ENCODE measurements at places on chromosomes 7 and 10.

DNA sequence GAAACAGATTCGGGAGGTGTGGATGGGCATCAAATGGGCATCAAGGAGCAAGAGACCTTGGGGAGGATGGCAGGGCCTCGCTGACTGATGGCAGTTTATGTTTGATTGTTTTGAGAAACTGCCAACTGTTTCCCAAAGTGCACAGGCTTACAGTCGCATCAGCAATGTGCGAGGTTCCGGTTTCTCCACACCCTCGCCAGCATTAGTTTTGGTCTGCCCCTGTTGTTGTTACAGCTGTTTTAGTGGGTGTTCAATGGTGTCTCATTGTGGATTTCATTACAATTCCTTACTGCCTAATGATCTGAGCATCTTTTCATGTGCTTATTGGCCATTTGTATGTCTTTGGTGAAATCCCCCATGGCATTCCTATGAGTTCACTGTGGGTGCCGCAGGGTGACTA is 24.4 kb downstream of the AKR1E2 start:
- no peak overlapping the region for H3K4me3 ChIP-seq
- peak overlapping the region; percentile 64 for H3K27ac ChIP-seq

DNA sequence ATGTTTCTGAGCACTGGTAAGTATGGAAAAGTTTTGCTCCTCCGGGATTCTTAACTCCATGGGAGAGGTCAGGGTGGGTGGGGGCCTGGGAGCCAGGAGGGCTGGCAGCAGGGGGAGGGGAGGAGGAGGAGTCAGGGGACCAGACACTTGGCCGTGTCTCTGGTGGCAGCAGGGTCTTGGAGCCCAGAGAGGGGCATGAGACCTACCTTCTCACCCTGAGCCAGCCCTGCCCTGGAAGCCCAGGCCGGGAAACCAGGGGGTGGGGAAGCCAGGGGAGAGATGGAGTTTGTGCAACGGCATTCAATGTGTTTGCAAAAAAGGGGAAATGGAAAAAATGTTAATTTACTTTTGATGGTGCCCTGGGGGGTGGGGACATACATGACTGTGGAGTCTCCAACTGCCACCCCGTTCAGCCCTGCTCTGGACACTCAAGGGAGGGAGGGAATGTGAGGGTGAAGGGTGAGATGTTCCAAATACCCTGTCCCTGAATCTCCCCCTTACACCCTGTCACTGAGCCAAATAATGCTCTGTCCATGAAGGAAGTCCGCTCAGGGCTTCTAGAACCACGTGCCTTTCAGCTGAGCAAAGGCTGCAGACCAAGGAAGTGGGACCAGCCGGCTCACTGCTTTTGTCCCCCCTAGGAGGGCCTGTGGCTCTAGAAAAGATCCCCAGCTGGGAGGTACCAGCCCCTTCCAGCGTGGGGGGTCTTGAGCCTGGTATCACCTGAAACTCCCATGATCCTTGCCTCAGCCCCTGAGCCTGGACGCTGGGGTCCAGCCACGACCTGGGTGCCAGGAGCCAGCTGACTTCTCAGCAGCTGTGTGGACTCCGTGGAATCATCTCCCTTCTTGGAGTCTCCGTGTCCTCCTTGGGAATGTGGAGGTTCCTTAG is 48.3 kb downstream of the TMEM270 start:
- H3K4me3 ChIP-seq, result no peak overlapping the region
- no peaks in the 10 kb centered on the region for H3K36me3 ChIP-seq
- H3K27ac ChIP-seq, result no peak overlapping the region
- H3K4me1 ChIP-seq, result peaks cover 24% of the 10 kb centered on the region

DNA sequence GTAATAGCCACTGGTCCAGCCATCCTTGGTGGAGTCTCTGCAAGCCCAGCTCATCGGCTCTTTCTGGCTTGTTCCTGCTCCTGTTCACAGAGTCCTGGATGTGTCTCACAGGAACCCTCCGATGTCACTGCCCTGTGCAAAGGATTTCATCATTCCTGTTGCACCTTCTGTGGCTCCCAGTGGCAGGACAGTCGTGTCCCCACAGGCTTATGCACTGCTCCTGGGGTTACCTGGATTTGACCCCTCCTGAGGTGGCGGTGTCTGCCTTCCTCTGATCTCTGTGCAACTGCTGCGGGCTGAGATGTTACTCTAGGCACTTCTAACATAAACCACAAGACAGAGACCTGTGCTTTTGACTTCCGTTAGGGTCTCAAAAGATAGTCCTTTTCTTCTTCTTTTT is 30.6 kb downstream of the APBB1IP start:
- no peaks in the 10 kb centered on the region for H3K27me3 ChIP-seq
- H3K4me3 ChIP-seq, result no peak overlapping the region
- H3K27ac ChIP-seq, result no peak overlapping the region

DNA sequence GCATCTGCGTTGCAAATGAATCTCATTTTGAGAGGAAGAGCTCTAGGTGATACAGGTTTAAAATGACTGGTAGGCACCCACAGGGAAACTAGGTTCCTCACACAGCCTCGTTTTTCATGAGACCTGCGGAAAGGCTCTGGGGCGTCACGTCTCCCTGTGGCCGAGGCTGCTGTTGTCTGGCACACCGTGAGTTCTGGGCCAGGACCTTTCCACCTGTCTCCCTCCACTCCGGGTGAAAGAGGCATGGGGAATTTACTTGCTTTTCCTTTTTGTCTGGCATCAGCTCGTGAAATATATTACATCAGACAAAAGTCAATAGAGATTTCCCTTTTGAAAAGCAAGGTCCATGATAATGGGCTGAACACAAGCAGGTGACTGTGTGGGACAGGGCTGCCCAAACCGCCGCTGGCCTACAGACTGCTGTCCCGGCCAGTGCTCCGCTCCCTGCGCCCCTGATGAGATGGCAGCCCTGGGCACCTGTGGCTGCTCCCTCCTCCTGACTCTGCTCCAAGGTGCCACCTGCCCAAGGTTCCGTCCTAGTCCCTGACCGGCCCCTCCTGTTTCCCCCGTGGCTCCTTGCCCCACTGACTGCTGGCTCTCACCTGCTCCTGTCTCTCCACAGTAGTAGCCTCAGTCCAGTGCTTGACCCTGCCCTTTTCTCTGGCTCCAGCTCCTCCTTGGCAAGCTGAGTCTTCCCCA is 109.6 kb downstream of the NKX6-2 start:
- no peak for ATAC-seq
- no peaks in the 10 kb centered on the region for H3K27me3 ChIP-seq
- no peak overlapping the region for H3K27ac ChIP-seq
- peaks cover 10% of the 10 kb centered on the region for H3K36me3 ChIP-seq

DNA sequence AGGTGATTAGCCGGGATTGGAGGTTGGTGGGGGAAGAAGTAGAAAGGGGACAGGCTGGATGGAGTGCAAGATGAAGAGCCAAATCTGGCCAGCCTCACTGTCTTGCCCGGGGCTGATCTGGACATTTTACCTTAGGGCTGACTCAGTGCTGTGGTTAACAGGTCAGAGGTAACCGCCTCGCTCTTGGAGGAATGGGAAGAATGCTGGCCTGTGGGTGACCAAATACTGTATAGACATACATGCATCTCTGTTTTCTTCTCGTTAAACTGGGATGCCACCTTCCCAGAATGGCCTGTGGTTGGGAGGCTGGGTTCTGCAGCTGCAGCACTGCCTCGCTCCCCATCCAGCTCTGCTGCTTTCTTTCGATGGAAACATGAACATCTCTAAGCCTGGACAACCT is 120.0 kb downstream of the SEC23IP start:
- H3K36me3 ChIP-seq, result no peaks in the 10 kb centered on the region
- peaks cover 39% of the 10 kb centered on the region for H3K27me3 ChIP-seq
- H3K4me1 ChIP-seq, result no peaks in the 10 kb centered on the region
- H3K27ac ChIP-seq, result no peak overlapping the region
- no peak overlapping the region for H3K4me3 ChIP-seq

DNA sequence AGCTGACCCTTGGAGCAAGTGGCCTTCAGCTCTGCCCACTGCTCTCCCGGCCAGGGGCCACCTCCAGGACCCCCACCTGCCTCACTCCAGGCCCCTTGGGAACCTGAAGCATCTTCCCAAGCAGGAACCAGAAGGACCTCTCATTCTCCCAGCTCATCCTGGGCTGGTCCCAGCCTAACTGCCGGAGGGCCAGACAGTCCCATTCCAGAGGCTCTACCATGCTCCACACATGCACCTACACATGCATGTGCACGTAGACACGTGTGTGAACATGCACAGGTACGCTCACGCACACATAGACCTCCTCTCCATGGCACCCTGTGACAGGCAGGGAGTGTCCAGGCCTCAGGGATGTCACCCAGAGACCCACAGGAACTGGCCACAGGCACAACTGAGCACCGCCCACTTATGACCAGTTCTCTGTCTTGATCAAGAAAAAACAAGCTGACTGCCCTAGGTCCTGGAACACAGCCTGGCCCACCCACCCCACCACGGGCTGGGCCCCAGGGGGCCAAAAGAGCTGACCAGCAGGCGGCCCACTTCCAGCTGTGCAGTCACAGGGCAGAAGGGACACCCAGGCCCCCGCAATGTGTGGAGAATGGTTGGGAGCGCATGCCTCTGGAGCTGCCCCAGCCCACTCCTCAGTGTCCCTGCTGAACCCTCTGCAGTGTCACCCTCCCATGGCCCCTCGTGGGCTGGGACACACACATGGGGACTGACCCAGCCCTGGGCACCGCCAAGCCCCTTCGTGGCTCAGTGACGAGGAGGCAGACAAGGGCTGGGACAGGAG is 43.4 kb downstream of the CAMK2B start:
- ATAC-seq, result no peak
- H3K27ac ChIP-seq, result no peak overlapping the region
- no peaks in the 10 kb centered on the region for H3K27me3 ChIP-seq
- no peaks in the 10 kb centered on the region for H3K4me1 ChIP-seq

DNA sequence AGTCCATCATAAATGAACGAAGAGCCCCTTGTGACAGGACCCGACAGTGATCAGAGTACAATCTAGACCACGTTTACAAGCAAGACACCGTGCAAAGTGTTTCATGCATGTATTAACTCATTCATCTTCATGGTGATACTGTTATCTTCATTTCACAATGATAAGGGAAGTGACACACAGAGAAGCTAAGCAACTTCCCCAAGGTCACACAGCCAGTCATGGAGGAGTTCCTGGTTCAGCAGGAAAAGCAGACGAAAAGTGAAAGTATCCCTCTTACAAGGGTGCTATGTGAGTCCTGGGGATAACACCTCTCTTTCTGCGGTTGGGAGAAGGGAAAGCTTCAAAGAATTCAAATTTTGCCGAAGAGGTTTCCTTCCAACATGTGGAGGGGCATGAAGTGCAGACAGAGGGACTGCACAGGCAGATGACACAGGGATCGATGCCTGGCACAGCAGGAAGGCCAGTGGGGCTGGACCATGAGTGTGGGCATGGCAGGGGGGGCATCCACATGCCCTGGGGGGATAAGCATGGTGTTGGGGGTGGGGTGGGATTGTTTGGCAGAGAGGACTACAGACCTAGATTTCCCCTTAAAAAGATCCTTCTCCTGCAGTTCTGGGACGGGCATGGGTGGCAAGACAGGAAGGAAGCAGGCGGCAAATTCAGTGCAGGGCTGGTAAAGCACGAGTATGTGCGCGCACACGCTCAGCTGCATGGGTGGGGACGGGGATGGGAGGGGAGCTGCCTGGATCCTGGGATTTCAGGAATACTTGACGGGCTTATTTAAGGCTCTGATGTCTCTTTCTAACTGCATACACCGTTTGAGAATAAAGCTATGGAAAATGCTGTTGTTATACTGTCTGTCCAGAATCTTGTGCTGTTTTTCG is 33.5 kb upstream of the DDC start:
- no peaks in the 10 kb centered on the region for H3K36me3 ChIP-seq
- no peaks in the 10 kb centered on the region for H3K27me3 ChIP-seq
- H3K27ac ChIP-seq, result no peak overlapping the region
- no peak overlapping the region for H3K4me3 ChIP-seq
- H3K4me1 ChIP-seq, result no peaks in the 10 kb centered on the region

DNA sequence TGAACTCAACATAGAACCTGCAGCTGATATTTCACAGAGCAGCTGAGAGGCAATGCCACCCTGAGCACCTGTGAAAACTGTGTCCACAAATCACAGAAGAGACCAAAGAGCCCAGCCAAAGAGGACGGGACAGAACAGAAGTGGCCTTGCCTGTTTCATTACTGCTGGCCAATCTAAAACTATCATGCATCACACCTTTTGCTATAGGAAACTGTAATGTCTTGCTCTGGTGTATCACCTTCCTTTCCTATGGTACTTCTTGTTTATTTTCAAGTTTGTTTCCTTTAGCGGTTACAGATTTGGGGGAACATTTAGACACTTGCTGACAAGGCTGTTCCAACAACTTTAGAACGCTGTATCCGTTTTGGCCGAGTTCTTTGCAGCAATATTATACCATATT is 80.3 kb downstream of the PIP4K2A start:
- no peak overlapping the region for H3K27ac ChIP-seq
- no peaks in the 10 kb centered on the region for H3K27me3 ChIP-seq
- no peaks in the 10 kb centered on the region for H3K36me3 ChIP-seq
- H3K4me3 ChIP-seq, result no peak overlapping the region
- peaks cover 2% of the 10 kb centered on the region for H3K4me1 ChIP-seq

GRCh38 chr10:118963933-118964332 is 65.6 kb upstream of the NANOS1 start:
- peaks cover 22% of the 10 kb centered on the region for H3K4me1 ChIP-seq
- no peaks in the 10 kb centered on the region for H3K27me3 ChIP-seq
- H3K27ac ChIP-seq, result no peak overlapping the region

GRCh38 chr7:158761945-158762344 is 57.3 kb upstream of the NCAPG2 start:
- no peaks in the 10 kb centered on the region for H3K27me3 ChIP-seq
- H3K27ac ChIP-seq, result no peak overlapping the region
- H3K4me1 ChIP-seq, result no peaks in the 10 kb centered on the region
- peaks cover 5% of the 10 kb centered on the region for H3K36me3 ChIP-seq
- ATAC-seq, result no peak
